Activated naive CD8-positive, alpha-beta T cell treated with anti-CD3 and anti-CD28 coated beads, Interleukin-2, amount 50 U/mL, for 16 hours (primary cell): ENCODE measurements at places on chromosomes 12 and 14.

GRCh38 chr12:32906399-32907165, 10.0 kb upstream of the PKP2 start:
- DNase-seq: no peak

GRCh38 chr14:61876362-61877034, 114.3 kb downstream of the SNAPC1 start:
- DNase-seq: no peak

DNA sequence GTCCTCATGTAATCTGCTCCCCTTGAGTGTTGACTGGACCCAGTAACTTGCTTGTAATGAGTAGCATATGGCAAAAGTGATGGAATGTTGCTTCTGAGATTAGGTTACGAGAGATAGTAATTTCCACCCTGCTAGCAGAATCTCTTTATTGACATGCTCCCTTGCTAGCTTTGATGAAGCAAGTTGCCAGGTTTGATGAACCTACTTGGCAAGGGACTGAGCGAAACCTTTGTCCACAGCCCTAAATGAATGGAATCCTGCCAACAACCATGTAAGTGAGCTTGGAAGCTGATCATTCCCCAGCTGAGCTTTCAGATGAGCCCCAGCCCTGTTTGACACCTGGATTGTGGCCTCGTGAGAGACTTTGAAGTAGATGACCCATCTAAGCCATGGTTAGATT, 120.8 kb upstream of the PLXNC1 start:
- DNase-seq: no peak

- no peak for DNase-seq
Observed at GRCh38 chr12:6018265-6018664, 73.2 kb upstream of the ANO2 start.

DNA sequence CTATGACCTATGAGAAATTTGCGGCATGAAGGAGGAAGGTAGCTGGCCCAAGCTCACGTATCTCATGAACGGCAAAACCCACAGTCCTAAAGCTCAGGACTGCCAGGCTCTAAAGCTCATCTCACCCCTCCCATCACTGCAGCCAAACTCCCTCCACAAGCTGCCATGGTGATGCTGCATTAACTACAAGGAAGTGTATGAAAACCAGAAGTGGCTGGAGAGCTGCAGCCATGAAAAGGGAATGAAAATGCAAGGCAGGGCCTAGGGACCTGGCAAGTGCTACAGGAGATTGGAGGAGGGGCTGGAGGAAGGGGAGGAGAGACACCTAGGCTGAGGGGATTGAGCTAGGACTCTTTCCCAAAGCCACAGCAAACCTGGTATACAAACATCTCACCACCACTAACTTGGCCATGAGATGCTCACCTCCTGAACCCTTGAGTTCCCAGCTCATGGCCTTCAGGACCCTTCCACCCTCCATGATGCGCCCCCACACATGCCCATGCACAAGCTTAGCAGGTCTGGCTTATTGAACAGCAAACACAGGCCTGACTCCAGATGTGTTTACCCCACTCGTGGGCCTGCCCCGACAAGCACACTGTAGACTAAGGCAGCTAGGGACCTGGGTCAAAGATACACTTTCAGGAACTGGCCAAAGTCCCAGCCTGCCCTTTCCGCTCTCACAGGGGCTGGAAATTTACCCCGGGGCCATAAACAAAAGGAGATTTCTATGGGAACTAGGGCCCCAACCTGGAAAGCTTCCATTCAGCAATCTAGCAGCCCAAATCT, 42.0 kb downstream of the LTBP2 start:
- DNase-seq: no peak

GRCh38 chr14:101133068-101133467, 229.5 kb upstream of the RTL1 start:
- no peak for DNase-seq

DNA sequence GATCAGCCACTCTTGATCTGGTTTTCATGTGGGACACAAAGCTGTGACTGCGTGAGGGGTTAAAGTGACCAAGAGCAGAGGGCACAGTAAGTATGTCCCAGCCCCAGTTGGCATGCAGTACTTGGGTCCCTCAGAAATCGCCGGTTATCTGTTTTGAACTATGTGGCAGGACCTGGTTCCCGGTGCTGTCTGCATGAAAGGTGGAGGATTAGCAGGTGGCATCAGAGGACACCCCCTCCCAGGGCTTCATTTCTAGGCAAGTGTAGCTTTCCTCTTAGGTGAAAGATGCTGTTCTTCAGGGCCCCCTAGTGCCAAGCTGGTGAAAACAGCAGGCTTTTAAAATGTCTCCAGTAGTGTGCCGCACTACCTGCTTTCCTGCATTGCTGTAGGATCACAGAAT, 57.1 kb downstream of the ATG14 start:
- DNase-seq: no peak

DNA sequence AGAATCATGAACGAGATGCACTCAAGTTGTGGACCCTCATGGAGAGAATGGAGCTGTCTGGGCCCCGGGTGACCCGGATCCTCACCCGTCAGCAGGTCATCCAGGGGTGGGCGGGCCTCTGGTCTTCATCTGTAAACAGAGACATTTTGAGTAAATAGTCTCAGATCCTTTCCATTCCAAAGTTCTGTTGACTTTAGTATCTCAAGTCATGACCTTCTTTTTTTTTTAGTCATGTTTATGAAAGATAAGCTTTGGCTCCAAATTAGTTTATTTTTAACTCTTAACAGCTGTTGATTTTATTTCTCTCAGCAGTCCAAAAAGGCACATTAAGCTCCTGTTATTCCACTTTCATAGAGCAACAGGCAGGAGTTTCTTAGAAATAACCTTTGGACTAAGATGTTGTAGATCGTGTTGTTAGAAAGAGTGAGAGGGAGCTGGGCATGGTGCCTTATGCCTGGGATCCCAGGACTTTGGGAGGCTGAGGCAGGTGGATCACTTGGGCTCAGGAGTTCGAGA, 48.9 kb upstream of the AMN start:
- no peak for DNase-seq

GRCh38 chr12:68481181-68481941, 129.3 kb upstream of the RAP1B start:
- no peak for DNase-seq

- DNase-seq: peak; percentile 15
Observed at GRCh38 chr14:105398726-105399465, 558 bp downstream of the TEX22 start.

- no peak for DNase-seq
Observed at GRCh38 chr12:81542065-81543010, 216.8 kb downstream of the PPFIA2 start.

- DNase-seq: no peak
Observed at GRCh38 chr14:76135722-76136121, 16.0 kb upstream of the GPATCH2L start.
